Cerebellum (tissue), 4 donors: ENCODE measurements at places on chromosomes 3 and 15. TPM values are rescaled to one million over a fixed set of nuclear protein-coding genes. Genes with fewer than 3 reads are reported as not detected.

DNA sequence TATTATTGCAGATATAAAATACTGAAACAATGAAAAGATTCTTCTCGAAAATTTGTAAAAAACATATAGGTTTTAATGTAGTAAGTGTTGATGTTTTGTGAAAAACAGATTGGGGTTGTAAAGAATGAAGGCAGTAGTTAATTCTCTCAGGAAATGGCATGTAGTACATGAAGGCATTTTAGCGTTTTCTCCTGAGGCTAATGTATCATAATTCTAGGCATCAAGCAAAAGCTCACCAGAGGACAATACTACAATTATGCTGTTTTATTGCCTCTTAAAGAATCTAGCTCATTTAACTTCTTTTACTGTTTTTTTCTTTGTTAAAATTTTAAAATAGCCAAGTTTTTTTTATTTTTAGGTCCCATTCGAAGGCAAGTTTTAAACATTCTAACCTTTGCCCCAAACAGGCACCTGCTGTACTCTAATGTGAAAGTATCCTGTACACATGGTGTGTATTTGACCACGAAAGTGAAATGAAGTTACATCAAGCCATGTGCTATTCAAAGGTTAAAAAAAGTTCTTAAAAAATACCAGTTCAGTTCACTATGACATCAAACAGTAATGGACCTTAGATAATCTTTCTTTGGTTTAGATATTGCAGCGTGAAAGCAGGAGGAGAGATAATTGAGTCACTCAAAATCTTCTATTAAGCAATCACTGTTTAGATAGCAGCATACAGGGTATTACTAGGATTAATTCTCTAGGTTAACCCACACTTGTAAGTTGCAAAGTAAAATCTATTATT lies 163.6 kb downstream of the ECT2 start:
- no peak for DNase-seq

- no peak for DNase-seq
These were observed 207.1 kb downstream of the MEIS2 start for GRCh38 chr15:36893276-36893675.

DNA sequence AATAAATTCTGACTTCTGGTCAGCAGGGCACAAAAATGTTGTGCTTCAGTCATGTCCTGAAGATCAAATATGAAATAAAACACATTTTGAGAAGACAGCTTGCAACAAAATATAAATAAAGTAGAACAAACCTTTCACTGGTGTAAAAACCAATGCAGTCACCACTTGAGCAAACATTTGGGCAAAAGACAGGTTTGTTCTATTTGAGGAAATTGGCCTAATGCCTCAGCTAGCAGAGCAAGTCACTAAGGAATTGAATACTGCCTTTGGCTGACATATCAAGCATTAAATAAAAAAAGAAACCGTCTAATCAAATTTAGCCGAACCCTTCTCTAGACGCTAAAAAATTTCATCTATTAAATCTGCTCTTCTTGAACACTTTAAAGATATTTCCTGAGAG lies 475.4 kb upstream of the CNTN3 start:
- no peak for DNase-seq

- DNase-seq, result no peak
These were observed 45.9 kb downstream of the PPARG start for GRCh38 chr3:12334786-12335185.

The ZNF662 gene
- total RNA-seq, result 23.0 TPM

GRCh38 chr3:66617351-66617750 lies 116.5 kb upstream of the LRIG1 start:
- no peak for DNase-seq

The ANKRD34C gene
- total RNA-seq, result 2.4 TPM

DNA sequence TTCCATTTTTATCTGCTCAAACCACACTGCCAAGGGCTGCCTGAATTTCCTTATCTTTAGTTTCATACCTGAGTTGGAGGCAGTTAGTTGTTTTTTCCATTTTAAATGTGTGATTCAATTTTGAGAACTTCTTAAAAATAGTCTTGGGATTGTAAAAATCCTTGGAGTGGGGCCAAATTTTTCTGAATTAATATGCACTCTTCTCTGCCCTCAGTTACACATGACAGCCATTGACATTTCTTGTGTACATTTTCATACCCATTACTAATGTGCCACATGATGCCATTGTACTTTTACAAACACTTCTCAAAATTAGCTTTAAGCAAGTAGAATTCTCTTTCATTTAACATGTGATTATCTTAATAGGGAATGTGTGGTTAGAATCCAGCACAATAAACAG lies 141.7 kb downstream of the C3orf38 start:
- DNase-seq, result no peak

GRCh38 chr3:151526757-151527156 lies 65.9 kb upstream of the IGSF10 start:
- no peak for DNase-seq

DNA sequence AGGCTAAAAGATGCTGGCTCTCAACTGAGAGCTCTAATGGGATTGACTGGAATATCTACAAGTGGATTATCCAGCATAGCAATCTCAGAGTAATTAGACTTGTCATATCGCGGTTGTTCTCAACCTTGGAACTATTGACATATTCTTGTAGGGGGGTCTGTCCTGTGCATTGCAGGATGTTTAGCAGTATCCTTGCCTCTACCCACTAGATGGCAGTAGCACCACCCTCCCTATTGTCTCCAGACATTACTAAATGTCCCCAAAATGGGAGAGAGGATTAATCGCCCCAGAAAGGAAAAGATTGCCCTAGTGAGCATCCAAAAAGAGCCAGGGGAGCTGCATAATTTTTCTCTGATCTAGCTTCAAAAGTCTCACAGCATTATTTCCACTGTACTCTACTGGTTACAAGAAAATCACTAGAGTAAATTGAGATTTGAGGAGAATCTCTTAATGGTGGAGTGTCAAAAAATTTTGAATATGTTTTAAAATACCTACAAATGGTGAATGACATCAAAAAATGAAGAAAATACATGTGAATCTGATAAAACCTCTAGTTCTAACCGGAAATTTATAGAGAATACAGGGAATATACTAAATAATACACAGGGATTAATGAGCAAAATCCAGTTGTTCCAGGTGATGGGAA lies 388.2 kb upstream of the AGTR1 start:
- DNase-seq, result no peak

DNA sequence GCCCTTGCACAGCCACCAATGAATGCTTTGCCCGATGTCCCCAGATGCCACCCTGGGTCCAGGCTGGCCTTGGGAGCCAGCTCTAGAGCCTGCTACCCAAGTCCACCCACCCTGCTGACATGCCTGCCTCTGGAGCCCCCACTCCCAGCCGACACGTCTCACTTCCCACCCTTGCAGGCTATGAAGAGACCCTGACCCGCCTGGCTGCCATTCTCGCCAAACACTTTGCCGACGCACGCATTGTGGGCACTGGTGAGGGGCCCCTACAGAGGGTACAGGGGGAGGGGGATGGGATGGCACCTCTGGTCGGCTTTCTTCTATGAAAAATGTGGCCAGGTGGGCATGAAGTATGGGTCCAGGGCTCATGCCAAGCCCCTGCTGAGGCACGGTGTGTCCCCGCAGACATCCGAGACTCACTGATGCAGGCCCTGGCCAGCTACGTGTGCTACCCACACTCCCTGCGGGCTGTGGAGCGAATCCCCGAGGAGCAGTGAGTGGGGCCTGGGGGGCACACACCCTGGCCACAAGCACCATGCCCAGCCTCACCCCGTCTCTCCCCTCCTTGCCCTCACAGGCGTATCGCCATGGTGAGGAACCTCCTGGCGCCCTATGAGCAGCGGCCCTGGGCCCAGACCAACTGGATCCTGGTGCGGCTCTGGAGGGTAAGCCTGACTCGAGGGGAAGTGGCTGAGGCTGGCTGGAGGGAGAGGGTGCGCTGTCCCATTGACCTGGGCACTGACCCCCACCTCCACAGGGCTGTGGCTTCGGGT lies 6.0 kb downstream of the AMIGO3 start:
- no peak for DNase-seq

DNA sequence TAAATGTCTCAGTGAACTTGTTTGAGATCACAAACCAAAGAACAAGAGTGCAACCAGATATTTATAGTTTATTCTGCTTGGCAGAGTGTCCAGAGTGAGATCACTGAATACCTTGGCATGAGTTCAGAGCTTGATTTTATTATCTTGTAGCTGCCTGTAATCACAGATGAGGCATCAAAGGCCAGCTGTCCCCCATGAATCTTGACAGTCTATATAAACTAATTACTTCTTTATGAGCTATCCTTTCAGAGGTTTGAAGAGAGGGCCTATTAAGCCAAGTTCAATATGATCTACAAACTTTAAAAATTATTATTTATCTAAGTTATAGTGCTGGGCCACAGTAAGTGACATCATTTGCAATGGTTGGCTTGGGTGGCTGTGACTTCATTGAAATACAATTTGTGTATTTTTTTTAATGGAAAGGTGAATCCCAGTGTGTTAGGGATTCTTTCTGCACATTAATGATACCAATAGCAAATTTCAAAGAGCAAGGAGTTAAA lies 251.5 kb downstream of the CLSTN2 start:
- DNase-seq, result peak; percentile 42

The TBC1D21 gene
- not detected for total RNA-seq

DNA sequence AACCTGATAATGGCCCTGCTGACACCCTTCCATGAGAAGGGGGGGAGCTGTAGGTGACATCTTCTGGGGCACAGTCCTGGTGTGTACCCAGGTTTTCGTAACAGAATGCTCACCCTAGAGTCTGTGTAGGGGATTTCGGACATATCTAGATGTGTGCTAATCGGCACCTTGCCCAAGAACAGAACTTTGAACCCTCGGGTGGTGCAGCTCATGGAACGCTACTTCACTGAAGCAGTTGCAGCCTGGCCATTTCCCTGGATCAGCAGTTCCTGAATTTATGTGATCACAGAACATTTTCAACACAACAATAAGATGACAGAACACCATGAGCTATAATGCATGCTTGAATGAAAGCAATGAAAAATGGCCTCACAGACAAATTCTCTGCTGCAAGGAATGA lies 57.5 kb upstream of the MUC13 start:
- DNase-seq, result no peak

GRCh38 chr15:67794832-67795574 lies 30.3 kb upstream of the SKOR1 start:
- DNase-seq, result no peak

GRCh38 chr15:26805470-26805869 lies 32.6 kb upstream of the GABRB3 start:
- no peak for DNase-seq

- peak; percentile 75 for DNase-seq
These were observed 20.8 kb upstream of the DUSP7 start for GRCh38 chr3:52076896-52077780.

The GNL3 gene
- 50.2 TPM for total RNA-seq
